Adipose tissue (tissue), 3 donors: ENCODE measurements at places on chromosomes 7 and 10. TPM values are rescaled to one million over a fixed set of nuclear protein-coding genes. Genes with fewer than 3 reads are reported as not detected.

The UCMA gene
- polyA plus RNA-seq: not detected

The ACTL6B gene
- 0.53 TPM for polyA plus RNA-seq

The TES gene
- 23.4 TPM for polyA plus RNA-seq

The PPP1R3C gene
- 9.6 TPM for polyA plus RNA-seq

The SFRP4 gene
- 3.0 TPM for polyA plus RNA-seq

The UNCX gene
- not detected for polyA plus RNA-seq

The CTAGE4 gene
- not detected for polyA plus RNA-seq

The ZNF467 gene
- polyA plus RNA-seq: 16.9 TPM

The ZDHHC16 gene
- polyA plus RNA-seq: 31.8 TPM

The PRF1 gene
- polyA plus RNA-seq: 2.4 TPM

The OR2A1 gene
- 0.05 TPM for polyA plus RNA-seq

The CUX1 gene
- polyA plus RNA-seq: 40.9 TPM
